ENCODE measurements at places on chromosomes 7 and 10.

DNA sequence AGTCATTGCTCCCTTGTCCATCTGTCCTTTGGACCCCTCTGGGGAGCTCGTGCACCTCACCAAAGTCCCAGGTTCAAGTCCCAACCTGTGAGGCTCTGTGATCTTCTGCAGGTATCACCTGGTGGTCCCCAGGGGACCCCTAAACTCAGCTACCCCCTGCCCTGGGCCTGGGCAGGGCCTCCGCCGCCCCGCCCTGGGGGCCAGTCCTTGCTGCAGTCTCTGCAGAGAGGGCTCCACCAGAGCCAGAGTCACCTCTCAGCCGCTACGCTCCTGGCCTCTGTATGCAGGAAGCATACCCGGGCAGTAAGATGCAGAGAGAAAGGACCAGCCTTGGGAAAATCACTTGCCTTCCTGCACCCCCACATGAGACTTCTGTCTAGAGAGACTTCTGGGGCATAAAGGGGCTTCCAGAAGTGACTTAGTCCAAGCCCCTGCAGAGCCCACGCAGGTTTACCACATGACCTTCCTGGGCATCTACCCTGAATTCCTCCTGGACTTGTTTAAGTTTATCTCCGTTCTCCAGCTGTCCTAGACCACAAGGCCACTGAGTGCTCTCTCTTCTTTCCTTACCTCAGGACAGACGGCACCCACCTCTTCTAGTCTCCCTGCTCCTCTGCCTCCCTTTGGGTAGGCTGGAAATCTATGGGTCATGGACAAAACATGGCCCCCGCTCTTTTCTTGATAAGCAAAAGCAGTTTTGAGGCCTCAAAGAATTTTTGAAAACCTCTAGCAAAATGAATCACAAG lies 21.2 kb downstream of the CALML5 start:
- no peak for DNase-seq

DNA sequence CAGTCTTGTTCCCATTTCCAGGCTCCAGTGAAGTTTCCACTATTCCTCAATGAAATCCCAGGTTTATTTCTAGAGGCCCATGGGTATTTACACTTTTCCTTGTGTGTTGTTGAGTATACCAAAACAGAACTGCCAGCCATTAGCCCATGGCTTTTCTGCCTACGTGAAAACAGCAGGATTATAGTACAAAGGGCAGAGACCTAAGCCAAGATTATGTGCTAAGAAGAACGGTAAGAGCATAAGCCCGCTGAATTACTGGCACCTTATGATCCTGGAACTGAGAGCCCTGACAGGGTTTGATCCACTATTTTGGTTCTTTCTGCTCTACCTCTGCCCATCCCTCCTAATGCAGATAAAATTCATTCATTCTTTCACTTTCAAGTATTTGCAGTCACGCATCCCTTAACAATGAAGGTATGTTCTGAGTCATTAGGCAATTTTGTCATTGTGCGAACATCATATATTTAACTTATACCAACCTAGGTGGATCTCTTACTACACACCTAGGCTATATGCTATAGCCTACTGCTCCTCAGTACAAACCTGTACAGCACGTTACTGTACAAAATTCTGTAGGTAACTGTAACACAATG lies 16.0 kb downstream of the SEMA3C start:
- no peak for DNase-seq

GRCh38 chr10:96275685-96276418 lies 4.5 kb upstream of the BLNK start:
- no peak for DNase-seq

GRCh38 chr10:99432881-99433280 lies 2.5 kb upstream of the GOT1 start:
- DNase-seq = no peak

- no peak for DNase-seq
These were observed 717.1 kb downstream of the GRID1 start for GRCh38 chr10:85649461-85649860.

DNA sequence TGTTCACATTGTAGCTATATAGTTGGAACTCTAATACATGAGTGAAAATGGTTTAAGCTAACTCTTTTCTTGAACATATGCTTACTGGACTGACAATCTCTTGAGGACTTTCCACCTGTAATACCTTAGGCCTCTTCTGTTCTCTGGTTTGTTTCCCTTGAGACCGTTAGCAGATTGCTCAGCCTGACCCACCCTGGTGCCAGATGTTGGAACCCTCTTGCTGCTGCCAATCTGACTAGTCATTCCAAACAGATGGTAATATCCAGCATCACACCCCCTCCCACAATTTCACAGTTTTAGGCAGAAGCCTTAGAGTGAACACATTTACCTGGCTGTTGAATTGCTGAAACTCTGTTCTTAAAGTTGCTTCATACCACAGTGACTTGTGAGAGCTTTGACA lies 18.7 kb downstream of the CALD1 start:
- DNase-seq = no peak

DNA sequence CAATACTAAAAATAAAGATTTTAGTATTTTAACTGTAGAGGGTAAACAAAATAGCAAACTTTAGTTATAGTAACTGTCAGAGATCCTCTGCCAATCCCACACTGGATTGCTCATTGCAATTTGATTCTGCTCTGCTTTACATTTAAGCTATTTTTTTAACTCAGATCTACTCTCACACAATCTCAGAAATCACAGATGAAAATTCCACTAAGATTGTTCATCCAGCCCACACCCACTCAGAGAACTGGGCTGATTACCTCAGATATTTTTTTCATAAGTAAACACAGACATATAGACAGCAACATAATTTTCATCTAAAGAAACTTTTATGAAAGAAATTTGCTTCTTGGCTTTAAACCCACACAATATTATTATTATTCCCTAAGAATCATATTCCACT lies 7.0 kb downstream of the OSBPL3 start:
- DNase-seq = no peak

GRCh38 chr10:129390147-129390546 lies 76.9 kb upstream of the MGMT start:
- DNase-seq = no peak

GRCh38 chr7:30974605-30975255 lies 11.0 kb downstream of the GHRHR start:
- DNase-seq = peak; percentile 7

GRCh38 chr10:90605506-90605905 lies 252.3 kb downstream of the HTR7 start:
- no peak for DNase-seq

DNA sequence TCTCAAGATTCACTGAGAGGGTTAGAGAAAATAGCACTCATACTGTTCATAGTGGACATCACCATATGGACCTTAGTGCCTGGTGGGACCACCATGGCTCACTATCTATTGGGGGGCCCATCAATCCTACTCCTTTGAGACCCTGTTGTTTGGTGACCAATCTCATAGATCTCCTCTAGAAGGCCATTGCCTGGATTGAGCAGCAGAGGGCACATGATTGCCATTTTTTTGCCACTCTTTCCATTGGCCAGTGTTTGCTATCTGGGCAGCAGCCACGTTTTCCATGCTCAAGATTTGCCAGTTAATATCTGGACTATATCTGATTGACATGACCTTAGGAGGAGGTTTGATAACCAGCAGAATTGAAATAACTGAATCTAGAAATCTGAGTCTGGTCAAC lies 244.5 kb downstream of the ITGB1 start:
- no peak for DNase-seq

DNA sequence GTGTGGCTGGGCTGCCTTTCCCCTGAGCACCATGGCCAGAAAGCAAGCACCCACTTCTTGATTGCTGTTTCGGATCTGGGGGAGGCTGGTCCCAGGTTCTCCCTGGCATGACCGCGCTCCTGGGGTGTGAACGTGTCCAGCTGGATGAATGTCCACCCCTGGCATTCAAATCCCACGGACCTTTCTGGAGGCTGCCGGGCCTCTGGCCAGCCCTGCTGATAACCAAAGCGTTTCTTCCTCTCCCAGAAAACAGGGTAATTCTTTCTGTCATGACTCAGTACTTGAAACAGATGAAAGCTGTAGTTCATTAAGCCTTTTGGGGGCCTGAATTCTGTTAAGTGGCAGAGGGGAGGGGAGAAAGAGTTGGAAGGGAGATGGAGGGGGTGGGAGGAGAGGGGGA lies 73.1 kb upstream of the SAMD8 start:
- no peak for DNase-seq

DNA sequence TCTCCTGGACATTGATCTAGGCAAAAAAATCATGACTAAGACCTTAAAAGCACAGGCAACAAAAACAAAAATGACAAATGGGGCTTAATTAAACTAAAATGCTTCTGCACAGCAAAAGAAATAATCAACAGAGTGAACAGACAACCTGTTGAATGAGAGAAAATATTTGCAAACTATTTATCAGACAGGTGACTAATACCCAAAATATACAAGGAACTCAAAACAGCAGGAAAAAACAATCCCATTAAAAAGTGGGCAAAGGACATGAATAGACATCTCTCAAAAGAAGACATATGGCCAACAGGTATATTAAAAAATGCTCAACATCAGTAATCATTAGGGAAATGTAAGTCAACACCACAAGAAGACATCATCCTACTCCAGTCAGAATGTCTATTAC lies 166.8 kb downstream of the MTERF1 start:
- DNase-seq = no peak

DNA sequence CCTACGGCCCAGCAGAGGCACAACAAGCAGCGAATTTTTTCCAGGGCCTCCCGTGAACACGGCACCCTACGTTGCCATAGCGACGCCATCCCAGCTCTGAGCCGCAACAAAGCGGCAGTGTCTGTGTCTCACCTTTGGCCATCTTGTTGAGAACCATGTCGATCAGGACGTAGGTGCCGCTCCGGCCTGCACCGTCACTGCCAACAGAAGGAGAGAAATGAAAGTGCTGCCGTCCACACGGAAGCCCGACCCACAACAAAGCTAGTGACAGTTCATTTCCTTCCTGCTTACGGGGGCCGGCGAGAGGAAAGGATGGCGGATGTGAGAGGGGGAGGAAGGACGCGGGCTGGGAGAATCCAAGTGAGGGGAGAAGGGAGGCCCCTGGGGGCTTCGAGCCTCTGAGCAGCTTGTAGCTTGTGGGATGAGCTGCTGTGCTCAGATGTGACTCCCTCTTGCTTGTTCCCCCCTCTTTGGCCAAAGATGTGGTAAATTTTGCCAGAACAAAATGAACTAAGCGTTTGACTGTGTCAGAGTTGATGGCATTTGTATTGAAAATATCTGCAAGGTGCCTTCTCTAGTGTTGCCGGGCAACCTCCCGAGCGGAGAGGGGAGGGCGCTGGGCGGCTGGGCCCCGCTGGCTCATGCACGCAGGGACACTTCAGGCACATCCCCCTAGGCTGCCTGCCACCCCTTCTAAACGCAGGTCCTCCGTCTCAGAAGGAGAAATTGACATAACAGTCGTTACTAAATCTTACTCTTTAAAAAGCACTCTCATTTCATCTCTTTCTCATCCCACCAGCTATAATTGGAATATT lies 232.2 kb downstream of the DNAJB6 start:
- peak; percentile 54 for DNase-seq

- DNase-seq = no peak
These were observed 8.8 kb downstream of the ZCWPW1 start for GRCh38 chr7:100419660-100420226.

- no peak for DNase-seq
These were observed 21.4 kb upstream of the PARP12 start for GRCh38 chr7:140084142-140084655.

DNA sequence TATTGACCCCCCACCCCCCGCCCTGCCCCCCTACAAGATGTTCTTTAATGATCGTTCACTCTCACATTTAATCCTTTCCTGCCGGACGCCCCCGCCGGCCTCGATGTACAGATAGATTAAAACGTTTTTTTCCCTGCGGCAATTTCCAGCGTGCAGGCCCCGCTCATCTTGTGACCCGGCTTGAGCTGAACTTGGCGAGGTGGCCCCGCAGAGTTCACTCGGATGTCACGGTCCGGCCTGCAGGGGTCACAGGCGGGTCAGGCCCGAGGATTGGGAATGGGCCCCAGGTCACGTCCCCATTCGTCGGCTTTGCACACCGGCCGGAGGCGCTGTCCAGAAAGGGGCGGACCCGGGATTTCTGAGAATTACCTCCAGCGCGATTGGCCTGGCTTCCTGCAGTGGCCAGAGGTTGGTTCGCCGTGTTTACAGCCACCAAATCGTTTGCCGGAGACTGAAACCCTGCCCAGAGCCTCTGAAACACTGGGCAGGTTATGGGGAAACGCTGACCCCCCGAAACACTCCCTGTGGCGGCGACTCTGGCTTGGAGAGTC lies 1.9 kb upstream of the CYP26A1 start:
- DNase-seq = no peak

- no peak for DNase-seq
These were observed 966.1 kb upstream of the SORCS1 start for GRCh38 chr10:108130575-108130974.

DNA sequence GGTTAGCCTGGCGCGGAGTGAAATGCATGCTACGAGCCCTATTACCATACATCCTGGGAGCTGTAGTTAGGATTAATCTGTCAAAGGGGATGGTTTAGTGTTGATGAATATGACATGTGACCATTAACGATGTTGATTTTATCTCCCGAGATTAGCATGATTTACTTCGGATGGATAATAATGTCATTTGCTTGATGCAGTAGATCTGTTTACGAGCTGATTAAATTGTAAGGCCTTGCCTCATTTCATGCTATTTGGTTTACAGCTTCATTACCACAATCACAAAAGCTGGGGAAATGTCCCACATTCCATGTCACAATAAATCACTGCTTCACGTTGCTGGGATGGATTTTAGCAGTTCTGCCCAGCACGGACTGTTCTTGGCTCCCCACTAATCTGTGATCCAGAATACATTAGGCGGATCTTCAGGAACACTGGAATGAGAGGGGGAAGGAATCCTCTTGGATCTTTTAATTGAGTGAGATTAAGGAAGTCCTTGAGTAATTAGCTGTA lies 22.3 kb downstream of the ZNF503 start:
- DNase-seq = no peak

DNA sequence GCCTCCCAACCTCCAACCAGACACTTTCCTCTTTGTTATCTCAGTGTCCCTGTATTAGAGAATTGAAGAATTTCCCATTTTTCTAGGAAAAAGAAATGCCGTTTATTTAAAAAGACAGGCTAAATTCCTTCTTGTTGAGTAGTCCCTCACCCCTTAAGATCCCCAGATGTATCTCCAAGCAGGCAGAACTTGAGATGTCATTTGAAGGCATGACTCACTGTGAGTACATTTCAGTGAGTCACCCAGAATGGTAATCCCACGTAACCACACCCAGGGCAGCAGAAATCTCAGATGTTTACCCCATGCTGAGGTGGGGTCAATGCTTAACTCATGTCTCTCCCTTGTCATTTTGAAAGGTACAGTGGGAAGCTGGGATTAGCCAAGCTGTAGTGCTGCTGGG lies 4.4 kb downstream of the ZNF655 start:
- no peak for DNase-seq

DNA sequence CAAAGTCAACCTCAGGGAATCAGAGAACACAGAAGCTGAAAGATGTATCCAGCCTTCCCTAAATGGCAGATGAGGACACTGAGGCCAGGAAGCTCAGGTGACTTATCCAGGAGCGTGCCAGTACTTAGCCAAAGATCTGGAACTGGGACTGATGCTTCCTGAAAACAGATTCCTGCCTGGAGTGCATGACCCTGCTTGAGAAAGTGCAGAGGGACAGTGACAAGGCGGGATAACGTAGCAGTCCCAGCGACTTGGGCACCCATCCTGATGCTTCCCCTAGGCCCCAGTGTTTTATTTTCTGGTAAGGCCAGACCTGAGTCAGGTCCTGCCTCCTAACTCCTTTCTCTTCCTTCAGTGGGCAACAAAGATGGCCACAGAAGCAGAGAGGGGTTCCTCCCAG lies 48.6 kb downstream of the KIAA1217 start:
- no peak for DNase-seq

GRCh38 chr7:3882782-3883181 lies 581.7 kb downstream of the SDK1 start:
- DNase-seq = no peak
